ENCODE measurements at places on chromosomes 11 and 22.

DNA sequence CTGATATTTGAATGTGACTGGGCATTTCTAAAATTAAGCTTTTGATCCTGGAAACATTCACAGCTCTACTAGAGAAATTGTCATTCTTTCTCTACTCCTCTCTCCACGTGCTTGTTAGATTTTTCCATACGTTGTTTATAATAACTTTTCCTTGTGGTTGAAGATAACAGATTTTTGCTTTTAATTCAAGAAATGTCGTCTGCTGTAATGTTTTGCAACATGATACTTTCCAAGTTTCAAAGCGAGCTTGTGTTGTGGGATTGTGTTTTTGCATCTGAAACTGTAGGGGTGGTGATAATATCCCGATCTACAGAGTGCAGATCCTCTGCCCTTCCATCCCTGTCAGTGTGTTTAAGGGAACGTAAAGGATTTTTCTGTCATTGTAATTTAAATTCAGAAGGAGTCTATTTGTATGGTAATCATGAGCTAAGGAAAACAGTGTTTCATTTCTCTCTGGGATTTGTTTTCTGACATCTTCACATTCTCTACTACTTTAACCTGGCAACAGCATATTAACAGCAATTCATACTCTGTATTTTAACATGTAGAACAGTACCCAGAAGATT lies 321.4 kb downstream of the FAT3 start:
- no peak for DNase-seq

DNA sequence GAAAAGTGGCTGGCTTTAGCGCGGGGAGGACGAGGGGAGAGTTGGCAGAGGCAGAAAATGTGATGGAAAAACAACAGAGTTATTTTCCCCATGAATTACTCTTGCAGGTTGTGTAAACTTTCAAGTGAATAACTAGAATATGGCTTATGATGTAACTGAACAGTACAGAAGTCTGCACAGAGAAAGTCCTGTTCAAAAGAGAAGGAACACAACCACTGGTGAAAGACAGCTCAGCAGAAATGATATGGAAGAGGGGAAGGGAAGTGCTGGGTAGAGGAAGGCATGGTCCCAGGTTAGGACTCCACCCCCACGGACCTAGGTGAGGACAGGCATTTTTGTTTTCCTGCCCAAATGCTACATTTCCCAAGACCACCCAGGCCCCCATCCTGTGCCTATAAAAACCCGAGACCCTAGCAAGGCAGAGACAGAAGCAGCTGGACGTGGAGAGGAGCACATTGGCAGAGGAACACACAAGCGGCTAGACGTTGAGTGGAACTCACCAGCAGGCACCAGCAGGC lies 77.7 kb downstream of the MAML2 start:
- DNase-seq, result no peak

DNA sequence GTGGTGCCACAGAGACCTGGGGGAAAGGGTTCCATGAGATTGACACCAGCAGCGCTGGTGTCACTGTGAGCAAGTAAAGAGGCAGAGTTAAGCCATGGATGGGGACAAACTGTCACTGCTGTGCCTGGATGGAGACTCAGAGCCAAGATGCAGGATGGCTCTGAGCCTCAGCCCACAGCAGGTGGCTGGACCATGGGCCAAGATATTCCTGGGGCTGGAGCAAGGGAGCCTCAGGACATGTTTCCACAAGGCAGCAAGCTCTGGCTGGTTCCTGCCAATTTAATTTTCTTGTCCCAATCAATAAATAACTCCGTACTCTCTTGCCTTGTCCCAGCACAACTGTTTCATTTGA lies 23.0 kb downstream of the MYO18B start:
- no peak for DNase-seq

GRCh38 chr11:120141113-120141767 lies 3.3 kb upstream of the TRIM29 start:
- DNase-seq, result no peak

- DNase-seq, result no peak
Measured at GRCh38 chr11:107478922-107479321, 21.3 kb upstream of the CWF19L2 start.

DNA sequence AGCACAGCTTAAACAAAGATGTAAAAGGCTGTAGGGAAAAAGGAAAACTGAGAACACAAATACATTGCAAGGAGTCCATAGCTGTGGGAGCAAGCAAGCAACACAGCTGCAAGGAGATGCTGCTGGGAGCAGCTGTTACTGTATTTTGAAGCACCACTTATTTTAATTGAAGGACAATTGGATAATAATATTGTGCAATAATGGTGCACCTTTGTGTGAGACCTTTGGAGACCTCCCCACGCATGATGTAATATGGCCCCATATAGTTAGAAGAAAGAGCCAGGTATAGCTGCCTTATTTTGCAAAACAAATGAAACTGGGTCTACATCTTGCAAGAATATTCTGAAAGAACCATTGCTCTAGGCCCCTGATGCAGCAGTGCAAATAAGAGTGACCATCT lies 191.1 kb upstream of the KIRREL3 start:
- no peak for DNase-seq

DNA sequence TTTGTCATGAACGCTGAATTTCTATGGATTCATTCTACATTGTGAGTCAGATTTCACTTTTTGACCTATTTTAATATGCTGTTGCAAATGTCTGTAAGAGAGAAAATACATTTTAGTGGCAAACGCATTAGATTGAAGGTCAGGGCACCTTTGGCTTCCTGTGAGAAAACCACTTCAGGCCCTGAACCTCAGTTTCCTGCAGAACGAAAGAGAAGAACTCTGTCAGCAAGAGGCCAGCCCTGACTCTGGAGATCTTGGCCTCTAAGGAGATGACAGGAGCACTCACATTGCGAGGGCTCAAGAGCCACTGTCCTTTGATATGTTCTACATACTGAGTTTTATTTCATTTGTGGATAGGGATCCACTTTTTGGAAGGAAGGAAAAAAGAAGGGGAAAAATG lies 83.6 kb downstream of the KCNJ1 start:
- no peak for DNase-seq

GRCh38 chr11:6757373-6757967 lies 14.3 kb downstream of the OR2AG2 start:
- DNase-seq, result peak; percentile 38

DNA sequence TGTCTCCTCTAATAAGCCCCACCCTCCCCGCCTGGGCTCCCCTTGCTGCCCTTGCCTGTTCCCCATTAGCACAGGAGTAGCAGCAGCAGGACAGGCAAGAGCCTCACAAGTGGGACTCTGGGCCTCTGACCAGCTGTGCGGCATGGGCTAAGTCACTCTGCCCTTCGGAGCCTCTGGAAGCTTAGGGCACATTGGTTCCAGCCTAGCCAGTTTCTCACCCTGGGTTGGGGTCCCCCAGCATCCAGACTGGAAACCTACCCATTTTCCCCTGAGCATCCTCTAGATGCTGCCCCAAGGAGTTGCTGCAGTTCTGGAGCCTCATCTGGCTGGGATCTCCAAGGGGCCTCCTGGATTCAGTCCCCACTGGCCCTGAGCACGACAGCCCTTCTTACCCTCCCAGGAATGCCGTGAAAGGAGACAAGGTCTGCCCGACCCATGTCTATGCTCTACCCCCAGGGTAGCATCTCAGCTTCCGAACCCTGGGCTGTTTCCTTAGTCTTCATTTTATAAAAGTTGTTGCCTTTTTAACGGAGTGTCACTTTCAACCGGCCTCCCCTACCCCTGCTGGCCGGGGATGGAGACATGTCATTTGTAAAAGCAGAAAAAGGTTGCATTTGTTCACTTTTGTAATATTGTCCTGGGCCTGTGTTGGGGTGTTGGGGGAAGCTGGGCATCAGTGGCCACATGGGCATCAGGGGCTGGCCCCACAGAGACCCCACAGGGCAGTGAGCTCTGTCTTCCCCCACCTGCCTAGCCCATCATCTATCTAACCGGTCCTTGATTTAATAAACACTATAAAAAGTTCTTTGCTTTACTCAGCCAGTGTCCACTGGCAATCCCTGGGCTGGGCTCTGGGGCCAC lies 14.4 kb downstream of the TSKU start:
- DNase-seq, result no peak

GRCh38 chr11:76579056-76579751 lies 91.3 kb downstream of the LRRC32 start:
- DNase-seq, result no peak

DNA sequence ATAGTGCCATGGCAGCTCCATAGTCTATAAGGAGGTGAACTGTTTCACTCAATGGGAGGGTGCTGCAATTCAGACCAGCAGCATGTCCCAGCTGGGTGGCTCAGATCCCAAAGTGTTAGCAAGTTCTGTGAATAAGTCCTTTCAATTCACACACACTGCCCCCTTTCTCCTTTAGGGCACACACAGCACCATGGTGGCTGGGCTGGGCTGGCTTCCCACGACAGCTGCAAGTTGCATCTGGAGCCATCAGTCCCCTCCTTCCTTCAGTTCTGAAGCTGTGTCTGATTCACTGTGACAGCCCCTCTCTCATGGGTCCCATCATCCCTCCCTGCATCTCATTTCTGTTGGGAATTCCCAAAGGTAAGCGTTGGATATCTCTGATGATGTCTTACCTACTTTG lies 324.1 kb upstream of the NCAM1 start:
- DNase-seq, result no peak

GRCh38 chr22:24046024-24046423 lies 34.9 kb downstream of the CABIN1 start:
- no peak for DNase-seq

DNA sequence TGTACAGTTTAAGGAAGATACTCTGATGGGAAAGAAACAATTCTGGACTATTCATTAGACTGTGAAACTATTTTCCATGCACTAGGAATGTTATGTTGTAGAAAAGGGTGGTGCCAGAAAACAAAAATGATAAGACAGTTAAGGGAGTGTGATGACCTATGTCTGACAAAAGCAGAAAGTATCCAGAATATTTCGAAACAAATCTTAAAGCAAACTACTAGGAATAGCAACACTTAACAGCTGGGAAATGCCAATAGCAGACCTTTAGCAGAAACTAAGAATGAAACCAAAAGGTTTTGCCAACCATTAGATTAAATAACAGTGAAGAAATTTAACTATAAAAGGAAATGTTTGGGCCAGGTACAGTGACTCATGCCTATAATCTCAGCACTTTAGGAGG lies 3.3 kb upstream of the ARHGAP20 start:
- no peak for DNase-seq

DNA sequence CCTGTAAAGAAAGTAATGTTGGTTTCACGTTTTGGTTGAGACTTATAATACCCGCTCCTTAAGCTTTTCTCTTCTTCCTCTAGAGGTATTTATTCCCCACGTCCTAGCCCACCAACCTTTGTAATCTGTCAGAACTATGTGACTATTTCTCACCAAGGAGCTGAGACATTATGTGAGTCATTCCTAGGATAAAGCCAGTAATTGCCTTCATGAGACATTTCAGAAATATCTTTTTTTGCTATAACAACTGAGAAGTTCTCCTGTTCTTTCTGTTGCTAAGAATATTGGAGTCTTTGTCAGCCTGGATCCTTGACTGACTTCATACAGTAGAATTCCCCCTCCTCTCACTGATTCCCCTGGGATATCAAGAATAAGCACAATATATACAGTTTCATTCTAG lies 1497.0 kb upstream of the TENM4 start:
- DNase-seq, result no peak

DNA sequence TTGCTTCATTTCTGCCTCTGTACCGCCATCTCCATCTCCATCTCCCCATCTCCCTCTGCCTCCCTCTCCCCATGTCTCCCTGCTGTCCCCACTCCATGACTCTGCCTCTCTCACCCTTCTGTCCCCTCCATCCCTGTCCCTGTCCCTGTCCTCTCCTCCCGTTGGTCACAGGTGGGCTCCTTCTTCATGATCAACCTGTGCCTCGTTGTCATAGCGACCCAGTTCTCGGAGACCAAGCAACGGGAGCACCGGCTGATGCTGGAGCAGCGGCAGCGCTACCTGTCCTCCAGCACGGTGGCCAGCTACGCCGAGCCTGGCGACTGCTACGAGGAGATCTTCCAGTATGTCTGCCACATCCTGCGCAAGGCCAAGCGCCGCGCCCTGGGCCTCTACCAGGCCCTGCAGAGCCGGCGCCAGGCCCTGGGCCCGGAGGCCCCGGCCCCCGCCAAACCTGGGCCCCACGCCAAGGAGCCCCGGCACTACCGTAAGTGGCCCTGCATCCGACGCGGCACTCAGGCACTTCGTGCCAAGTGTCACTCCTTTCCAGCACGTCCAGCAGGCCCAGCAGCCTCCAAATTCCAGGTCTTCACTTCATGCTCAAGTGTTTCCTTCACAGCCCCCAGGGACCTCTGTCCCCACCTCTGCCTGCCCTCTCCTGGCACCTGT lies 76.0 kb downstream of the CACNA1I start:
- DNase-seq, result no peak

- no peak for DNase-seq
Measured at GRCh38 chr11:86575927-86576326, 96.5 kb downstream of the ME3 start.
